ENCODE measurements at places on chromosomes 5 and 9.

DNA sequence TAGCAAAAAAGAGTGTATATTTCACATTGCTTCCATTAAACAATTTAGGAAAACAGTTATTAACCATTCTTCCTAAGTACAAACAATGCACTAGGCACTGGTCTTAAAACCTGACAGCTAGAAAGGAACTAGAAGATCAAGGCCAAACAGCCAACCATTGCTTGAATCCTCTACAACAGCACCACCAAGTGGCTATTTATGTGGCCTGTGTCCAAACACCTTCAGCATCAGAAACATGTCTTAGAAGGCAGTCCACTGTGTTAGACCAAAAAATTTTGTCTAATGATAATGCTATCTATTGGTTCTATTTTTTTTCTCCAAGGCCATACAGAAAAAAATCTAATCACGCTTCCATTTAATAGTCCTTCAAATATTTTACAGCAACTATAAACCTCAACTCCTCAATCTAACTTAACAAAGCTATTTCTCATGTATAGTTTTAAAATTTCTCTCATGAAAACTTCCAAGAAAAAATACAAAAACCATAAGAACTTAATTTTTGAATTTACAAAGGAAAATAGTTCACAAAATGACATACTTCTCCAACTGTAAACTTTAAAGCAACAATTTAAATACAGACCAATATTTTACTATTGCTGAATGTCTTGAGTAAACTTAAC, 36.1 kb downstream of the CAAP1 start:
- peak; percentile 40 for DNase-seq

DNA sequence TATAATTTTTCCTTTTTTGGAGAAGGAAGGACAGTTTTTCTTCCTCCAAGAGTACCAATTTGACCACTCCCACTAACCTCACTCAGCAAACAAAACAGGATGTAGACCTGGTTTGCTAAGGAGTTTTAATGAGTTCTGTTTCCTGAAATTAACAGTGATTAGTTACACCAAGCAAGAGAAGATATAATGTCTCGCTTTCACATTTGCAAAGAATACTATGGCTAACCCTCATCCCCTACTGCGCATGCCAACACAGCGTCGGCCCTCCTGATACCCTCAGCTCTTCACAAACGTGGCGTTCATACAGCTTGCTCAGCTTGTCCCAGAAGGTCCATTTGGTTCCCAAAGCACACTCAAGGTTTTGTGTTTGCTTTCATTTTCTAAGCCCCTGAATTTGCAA, 41.9 kb upstream of the IPPK start:
- DNase-seq, result no peak

GRCh38 chr5:4581289-4581688, 558.8 kb upstream of the ADAMTS16 start:
- no peak for DNase-seq

DNA sequence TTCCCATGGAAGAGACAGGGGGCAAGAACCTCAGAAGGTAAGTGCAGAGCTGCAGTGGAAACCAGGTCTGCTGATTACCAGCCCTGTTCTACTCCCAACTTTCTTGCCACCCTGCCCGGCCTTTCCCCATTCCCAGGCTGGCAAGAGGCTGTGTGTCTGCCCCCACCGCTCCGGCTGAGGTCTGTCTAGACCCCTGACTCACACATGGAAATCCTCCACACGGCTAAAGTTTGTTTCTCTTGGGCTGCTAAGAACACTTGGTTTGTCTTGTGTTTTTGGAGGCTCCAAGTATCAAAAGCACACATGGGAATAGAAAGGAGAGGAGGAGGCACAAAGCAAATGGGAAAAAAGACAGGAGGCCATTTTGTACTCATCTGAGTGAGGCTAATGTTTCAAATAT, 168.3 kb downstream of the GABBR2 start:
- DNase-seq, result no peak

DNA sequence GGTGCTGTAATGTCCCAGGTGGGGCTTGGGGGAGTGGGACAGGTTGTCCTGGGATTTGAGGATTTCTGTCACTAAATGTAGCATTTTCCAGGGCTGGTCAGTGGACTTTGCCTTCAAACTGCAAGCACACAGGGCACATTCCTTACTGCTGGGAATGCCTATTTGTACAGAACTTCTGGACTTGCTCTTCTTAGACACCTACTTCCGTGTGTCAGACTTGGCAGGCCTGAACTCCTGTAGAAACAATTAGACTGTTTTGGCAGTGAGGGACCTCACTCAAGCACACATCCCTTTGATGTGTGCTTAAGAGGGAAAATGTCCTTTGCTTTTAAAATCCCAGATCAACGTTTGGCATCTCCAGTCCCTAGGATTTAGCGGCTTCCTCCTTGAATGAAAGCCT, 192.2 kb downstream of the PAPPA start:
- no peak for DNase-seq

DNA sequence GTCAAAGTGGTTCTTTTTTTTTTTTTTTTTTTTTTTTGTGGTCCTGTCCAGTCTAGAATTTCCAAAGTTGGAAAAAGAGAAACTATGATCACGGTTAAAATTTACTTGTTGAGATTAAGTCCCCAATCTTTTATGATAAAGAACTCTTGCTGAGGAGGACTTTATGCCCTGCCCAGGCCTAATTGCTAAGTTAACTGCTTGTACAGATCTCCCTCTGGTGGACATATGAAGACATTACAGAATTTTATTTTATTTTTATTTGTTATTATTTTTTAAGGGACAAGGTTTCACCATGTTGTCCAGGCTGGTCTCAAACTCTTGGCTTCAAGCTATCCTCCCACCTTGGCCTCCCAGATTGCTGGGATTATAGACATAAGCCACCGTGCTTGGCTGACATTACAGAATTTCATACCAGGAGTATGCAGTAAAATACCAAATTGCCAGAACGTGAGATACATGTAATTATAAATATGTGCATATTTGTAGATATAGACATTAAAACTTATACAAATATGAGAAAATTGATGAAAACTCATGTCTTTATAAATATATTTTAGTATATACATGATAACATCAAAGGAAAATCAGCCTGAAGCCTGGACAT, 91.2 kb downstream of the RFK start:
- DNase-seq, result peak; percentile 42

DNA sequence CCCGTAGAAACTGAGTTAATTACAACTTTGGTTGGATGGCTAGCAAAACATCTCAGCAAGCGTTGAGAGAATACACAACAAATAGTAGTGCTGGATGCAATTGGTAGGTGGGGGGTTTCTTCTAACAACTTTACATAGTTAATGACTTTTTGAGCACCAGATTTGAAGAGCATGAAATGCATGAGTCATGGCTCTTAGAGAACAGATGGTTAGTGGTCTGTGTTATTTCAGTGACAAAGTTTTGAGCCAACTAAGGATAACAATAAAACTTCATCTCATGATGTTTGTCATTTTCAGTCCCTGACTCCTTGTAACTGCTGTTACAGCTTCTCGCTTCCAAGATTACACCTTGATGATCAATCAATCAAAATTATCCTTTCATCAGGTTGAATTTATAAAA, 399.0 kb upstream of the BRINP1 start:
- no peak for DNase-seq

DNA sequence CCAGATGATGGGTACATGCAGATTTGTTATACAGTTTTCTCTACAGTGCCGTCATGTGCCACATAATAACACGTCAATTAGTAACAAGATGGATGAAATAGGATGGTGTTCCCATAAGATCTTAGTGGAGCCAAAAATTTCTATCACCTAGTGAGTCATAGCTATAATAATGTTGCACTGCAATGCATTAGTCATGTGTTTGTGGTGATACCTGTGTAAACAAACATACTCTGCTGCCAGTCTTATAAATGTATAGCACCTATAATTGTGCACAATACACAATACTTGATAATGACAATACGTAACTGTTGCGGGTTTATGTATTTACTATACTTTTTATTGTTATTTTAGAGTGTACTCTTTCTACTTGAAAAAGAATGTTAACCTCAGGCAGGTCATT, 865.4 kb downstream of the MAT2B start:
- no peak for DNase-seq

- DNase-seq, result no peak
Observed at GRCh38 chr5:135103575-135103853, 69.5 kb upstream of the PITX1 start.

- DNase-seq, result no peak
Observed at GRCh38 chr5:2165615-2166305, 283.0 kb upstream of the IRX4 start.

GRCh38 chr9:136550439-136551289, 4.8 kb upstream of the NOTCH1 start:
- DNase-seq, result no peak

GRCh38 chr9:128243215-128244018, 32.4 kb downstream of the GOLGA2 start:
- no peak for DNase-seq

GRCh38 chr5:139243425-139243970, 45.3 kb upstream of the SIL1 start:
- no peak for DNase-seq

DNA sequence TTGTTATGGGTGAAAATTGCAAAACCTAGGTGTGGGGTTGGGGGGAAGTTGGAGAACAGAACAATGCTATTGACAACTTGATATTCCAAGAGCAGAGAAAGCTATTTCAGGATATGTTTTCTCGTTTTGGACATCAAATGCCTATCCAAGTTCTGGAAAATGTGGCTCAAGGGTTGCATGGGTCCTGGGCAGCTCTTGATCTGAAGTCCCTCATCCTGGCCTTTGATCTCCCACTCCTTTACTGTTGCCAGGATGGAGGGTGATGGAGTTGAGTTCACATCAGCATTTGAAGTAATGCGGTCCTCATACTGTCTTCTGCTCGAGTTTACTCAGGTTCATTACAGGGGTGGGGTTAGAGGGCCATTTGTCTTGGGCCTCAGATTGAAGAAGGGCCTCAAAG, 76.9 kb upstream of the RPS23 start:
- no peak for DNase-seq

DNA sequence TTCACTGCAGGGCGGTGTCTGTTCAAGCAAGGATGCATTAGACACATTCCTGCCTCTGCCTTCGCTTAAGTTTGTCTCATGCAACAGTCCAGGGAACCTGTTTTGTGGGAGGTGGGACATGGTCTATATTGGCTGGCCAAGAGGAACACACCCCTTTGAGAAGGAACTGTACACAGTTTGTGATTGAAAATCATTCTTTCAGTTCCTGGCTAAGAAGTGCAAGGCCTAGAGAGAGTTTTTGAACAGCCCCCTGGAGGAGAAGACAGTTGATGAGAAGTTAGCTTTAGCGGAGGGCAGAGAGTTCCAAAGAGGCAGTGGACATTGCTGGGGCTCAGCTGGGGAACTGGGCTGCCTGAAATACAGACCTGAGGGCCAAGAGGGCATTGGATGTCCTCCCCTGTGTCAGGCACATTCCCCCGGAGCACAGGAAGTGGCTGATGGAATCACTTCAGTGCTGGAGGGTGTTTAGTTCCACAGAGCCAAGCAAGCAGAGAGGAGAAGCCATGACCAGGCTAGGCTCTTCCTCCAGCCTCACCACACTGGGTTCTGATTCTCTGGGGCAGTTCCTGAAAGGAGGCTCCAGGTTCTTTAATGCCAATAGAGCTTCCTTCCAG, 66.6 kb downstream of the RGS3 start:
- DNase-seq, result no peak

DNA sequence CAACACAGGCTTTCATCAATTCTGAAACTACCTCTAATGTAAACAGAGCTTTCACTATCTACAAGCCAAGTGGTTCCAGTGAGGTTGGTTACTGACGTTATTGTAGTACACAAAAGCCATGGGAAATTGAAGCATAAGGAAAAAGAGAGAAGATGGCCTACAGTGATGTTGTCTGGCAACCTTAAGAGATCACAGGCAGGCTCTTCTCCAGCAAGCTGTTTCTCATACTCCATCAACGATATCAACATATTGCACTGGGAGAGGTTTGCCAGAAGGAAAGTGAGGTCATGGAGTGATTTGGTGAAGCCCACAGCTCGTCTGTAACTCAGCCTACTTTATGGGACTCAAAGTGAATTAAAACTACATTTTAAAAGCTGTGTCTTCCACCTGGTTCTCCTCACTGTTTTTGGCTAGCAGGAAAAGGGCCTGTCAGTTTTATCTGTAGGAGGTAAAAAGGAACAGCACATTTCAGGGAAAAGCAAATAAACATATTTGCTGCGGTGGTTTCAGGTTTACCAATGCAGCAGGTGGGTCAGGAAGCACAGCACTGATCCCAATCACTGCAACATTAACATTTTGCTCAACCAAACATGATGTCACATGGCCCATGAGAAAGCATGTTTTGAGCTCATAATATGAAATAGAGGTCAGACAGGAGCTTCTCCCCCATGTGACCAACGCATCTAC, 72.9 kb downstream of the ARSB start:
- peak; percentile 80 for DNase-seq

GRCh38 chr5:168646335-168646734, 67.2 kb upstream of the PANK3 start:
- no peak for DNase-seq

All from NCI-H2029 (cell line).